Activated CD8-positive, alpha-beta T cell treated with anti-CD3 and anti-CD28 coated beads for 36 hours (primary cell): ENCODE measurements at places on chromosomes 3 and 15.
A peak's percentile ranks its signal among the peaks of the same experiment; 100 is the strongest.

DNA sequence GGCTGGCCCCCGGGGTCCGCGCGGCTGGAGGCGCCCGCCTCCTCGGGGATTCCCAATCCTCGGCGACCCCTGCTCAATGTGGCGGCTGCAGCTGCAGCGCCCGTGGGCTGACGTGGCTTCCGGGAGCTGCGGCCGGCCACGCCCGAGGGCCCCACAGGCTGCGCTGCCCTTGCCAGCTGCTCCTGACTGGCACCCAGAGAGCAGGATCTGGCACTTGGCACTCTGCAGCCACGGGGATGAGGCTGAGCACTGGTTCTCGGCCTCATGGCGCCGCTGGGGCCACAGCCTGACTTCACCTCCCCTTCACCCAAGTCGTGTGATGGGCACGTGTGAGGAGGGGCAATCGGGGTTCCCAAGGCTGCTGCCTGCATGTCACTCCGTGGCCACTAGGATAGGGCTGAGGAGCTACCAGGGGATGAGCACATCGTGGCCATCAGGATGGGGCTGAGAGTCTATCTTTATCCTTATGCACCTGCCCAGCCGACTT lies 267.8 kb upstream of the FRG2C start:
- H3K27ac ChIP-seq = no peak overlapping the region
- no peaks in the 10 kb centered on the region for H3K36me3 ChIP-seq
- no peak for DNase-seq
- no peak overlapping the region for H3K4me3 ChIP-seq

- H3K27ac ChIP-seq = no peak overlapping the region
- H3K4me3 ChIP-seq = no peak overlapping the region
- no peaks in the 10 kb centered on the region for H3K27me3 ChIP-seq
- peaks cover 73% of the 10 kb centered on the region for H3K36me3 ChIP-seq
Measured at GRCh38 chr3:5143464-5143863, 21.4 kb downstream of the ARL8B start.

DNA sequence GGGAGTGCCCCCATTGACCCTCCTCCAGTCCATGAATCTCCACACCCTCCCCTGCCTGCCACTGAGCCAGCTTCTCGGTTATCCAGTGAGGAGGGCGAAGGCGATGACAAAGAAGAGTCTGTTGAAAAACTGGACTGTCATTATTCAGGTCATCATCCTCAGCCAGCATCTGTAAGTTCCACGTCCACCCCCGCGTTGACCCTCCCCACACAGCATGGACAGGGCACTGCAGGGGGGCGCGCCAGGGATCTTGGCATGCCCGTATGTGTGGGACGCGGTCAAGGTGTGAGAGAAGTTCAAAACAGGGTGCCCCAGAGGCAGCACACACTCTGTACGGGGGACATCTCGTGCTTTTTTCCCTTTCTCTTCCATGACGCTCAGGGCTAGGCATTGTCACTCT lies 33.1 kb downstream of the PSMD6 start:
- peak overlapping the region; percentile 80 for H3K27ac ChIP-seq
- no peak overlapping the region for H3K4me3 ChIP-seq
- H3K27me3 ChIP-seq = no peaks in the 10 kb centered on the region
- DNase-seq = no peak
- peaks cover 38% of the 10 kb centered on the region for H3K4me1 ChIP-seq

DNA sequence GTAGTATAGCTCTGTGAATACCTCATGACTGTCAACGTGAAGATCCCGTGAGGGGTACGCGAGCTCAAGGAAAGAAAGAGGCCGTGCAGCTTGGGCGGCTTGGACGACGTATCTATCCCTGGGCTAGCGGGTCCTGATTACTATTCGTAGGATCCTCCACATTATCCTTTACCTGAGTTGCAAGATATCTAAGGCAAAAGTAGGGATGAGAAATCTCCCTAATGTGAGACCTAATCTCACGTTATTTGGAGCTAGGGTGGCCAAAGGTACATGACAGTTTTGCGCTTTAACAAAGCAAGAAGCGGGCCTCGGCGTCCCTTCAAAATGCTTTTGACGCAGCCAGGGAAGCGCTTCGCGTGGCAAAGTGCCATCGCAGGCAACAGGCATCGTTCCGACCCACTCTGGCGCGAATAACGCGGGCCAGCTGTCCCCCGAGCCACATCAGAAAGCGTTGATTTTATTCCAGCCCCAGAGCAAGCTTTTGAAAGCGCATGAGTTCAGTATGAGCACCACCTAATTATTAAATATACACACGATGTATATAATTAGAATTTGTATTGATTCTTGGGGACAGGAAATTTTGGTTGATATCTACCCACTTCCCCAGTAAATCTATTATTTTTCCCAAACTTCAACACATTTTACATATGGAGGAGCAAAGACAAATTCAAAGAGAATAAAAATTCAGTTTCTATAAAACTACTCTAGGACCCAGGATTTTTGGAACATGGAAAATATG lies 2.5 kb upstream of the EOMES start:
- H3K27me3 ChIP-seq = peaks cover 64% of the 10 kb centered on the region
- H3K27ac ChIP-seq = no peak overlapping the region
- H3K4me1 ChIP-seq = peaks cover 45% of the 10 kb centered on the region
- peak; percentile 7 for DNase-seq
- H3K4me3 ChIP-seq = peak overlapping the region; percentile 78

DNA sequence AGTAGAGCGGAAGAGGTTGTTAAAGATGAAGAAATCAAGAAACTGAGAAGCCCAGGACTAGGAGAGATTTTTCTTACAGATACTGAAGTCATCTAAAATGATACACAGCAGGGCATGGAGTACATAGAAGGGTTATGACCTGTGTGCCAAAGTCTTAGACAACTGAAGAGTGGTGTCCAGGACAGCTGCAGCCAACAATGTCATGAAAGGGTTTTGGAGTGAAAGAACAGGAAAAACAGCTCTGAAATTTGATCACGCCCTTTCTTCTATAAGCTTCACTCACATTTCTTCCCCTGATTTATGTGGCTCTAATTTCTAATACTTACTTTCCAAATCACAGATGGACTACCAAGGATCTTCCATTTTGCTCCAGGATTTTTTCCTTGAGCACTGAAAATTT lies 3.0 kb downstream of the CFAP20DC start:
- peaks cover 3% of the 10 kb centered on the region for H3K4me1 ChIP-seq
- no peaks in the 10 kb centered on the region for H3K36me3 ChIP-seq
- H3K27me3 ChIP-seq = peaks cover 4% of the 10 kb centered on the region
- no peak for DNase-seq
- no peak overlapping the region for H3K4me3 ChIP-seq
- H3K27ac ChIP-seq = no peak overlapping the region
